ENCODE measurements at places on chromosomes 7 and 10.
A peak's percentile ranks its signal among the peaks of the same experiment; 100 is the strongest.

- DNase-seq: peak; percentile 16
Measured at GRCh38 chr7:152351168-152351567, 84.6 kb downstream of the KMT2C start.

GRCh38 chr7:69804962-69805361 lies 206.7 kb downstream of the AUTS2 start:
- DNase-seq: no peak

- DNase-seq: no peak
Measured at GRCh38 chr7:23334482-23335056, 35.4 kb downstream of the MALSU1 start.

GRCh38 chr7:156773966-156774365 lies 119.0 kb downstream of the LMBR1 start:
- DNase-seq: no peak

DNA sequence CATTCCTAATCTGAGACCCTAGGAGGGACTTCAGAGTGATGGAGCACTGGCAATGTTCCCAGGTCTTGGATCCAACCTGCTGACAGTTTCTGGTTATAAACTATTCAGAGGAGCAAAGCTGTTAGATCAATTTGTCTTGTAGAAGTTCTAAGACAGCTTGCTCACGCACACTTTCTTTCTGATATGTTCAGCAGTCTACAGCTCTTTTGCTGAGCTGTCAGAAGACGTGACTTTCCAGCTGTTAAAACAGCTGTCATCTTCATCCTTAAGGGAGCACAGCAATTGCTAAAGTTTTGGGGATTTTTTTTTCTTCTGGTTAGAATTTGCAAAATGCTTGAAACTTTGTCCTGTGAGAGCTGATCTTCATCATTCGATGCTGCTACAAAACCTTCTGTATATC lies 823.1 kb downstream of the SORCS1 start:
- no peak for DNase-seq

Data from erythroblast (primary cell).